ENCODE measurements at places on chromosomes 6 and 20. TPM values are rescaled to one million over a fixed set of nuclear protein-coding genes. Genes with fewer than 3 reads are reported as not detected.

TGIF2 gene
- 24.6 TPM for polyA plus RNA-seq

MAS1 gene
- polyA plus RNA-seq = not detected

- no peak overlapping the region for H3K27ac ChIP-seq
- H3K4me1 ChIP-seq = peaks cover 46% of the 10 kb centered on the region
- H3K4me3 ChIP-seq = no peak overlapping the region
Observed at GRCh38 chr6:2863901-2864300, 22.2 kb upstream of the SERPINB1 start.

MTFR2 gene
- 0.69 TPM for polyA plus RNA-seq

DNA sequence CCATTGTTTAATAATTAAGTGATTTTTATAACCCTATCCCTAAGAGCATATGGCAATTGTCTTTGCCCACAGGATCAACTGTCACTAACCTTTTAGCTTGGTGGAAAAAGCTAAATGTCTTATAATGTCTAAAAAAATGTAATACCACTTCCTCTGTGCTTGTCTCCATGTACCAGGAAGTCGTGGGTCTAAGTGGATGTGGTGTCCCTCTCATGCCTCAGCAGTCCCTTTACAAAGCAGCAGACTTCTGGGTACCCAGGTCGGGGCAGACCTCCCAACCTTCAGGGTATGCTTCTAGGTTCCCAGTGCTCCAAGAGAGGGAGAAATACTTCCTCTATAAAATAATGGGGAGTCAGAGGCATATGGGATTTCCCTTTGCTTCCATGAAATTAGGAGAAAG, 74.7 kb downstream of the ZHX3 start:
- H3K27ac ChIP-seq = no peak overlapping the region
- H3K4me3 ChIP-seq = no peak overlapping the region
- DNase-seq = no peak
- H3K36me3 ChIP-seq = no peaks in the 10 kb centered on the region
- peaks cover 10% of the 10 kb centered on the region for H3K4me1 ChIP-seq
- no peaks in the 10 kb centered on the region for H3K27me3 ChIP-seq

DNA sequence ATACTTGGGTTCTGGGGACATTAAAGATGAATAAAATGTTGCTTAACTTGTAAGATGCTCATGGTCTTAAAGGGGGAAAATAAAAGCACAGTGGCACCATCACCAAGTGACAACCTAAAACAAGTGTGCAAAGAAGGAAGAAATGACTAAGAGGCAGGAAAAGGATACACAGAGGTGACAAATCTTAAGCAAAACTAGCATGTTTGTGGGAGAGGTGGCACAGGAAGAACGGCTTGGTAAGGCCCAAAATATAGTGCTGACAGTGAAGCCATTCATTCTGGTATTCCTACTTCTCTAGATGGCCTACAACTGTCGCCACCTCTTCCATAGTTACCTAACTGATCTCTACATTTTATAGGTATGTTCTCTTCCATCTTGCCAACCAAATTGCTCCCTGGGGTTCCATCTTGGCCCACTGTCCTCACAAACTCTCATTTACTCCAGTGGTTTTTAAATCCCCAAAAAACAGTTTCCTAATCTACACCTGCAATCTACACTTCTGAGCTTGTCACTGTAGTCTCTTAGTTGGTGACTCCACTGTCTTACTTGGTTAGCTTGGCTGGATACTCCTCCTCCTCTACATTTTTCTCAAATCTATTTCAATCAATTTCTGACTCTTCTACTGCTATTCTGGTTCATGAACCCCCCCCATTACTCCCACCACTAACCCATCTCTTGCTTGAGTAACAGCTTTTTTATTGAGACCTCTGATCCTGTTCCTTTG, 33.5 kb downstream of the FAM8A1 start:
- H3K27me3 ChIP-seq = no peaks in the 10 kb centered on the region
- peaks cover 17% of the 10 kb centered on the region for H3K36me3 ChIP-seq
- no peak for DNase-seq
- H3K27ac ChIP-seq = peak overlapping the region; percentile 25
- H3K4me3 ChIP-seq = no peak overlapping the region

- no peak overlapping the region for H3K4me3 ChIP-seq
- no peaks in the 10 kb centered on the region for H3K4me1 ChIP-seq
- no peak for DNase-seq
- no peak overlapping the region for H3K27ac ChIP-seq
- no peaks in the 10 kb centered on the region for H3K36me3 ChIP-seq
- H3K27me3 ChIP-seq = no peaks in the 10 kb centered on the region
Observed at GRCh38 chr6:21883595-21884328, 290.2 kb downstream of the SOX4 start.

GRCh38 chr6:89308525-89309395, 6.3 kb downstream of the GABRR2 start:
- H3K27me3 ChIP-seq = no peaks in the 10 kb centered on the region
- no peaks in the 10 kb centered on the region for H3K4me1 ChIP-seq
- H3K27ac ChIP-seq = no peak overlapping the region
- no peak overlapping the region for H3K4me3 ChIP-seq
- no peaks in the 10 kb centered on the region for H3K36me3 ChIP-seq

DNA sequence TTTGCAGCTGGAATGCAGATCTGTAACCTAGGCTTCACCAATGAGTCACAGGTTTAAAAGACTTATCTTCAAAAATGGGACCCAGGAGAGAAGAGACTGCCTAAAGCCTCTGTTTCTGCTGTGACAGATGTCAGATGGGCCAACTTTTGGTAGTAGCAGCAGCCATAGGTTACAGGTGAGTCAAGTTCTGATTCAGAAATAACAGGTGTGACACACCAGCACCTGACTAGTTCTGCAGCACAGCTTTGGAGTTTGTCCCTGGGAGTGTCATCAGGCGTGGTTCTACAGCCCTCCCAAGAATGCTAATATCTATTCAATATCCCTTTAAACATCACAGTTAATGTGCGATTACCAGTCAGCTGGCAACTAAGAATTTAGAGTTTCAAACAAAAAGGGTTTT, 121.9 kb upstream of the BTN3A2 start:
- no peak for DNase-seq

LY6G6D gene
- not detected for polyA plus RNA-seq

GRCh38 chr6:33578588-33579011, 1.5 kb downstream of the BAK1 start:
- H3K27me3 ChIP-seq = no peaks in the 10 kb centered on the region
- DNase-seq = peak; percentile 59
- peak overlapping the region; percentile 90 for H3K27ac ChIP-seq
- peak overlapping the region; percentile 98 for H3K4me3 ChIP-seq
- H3K4me1 ChIP-seq = peaks cover 25% of the 10 kb centered on the region

DNA sequence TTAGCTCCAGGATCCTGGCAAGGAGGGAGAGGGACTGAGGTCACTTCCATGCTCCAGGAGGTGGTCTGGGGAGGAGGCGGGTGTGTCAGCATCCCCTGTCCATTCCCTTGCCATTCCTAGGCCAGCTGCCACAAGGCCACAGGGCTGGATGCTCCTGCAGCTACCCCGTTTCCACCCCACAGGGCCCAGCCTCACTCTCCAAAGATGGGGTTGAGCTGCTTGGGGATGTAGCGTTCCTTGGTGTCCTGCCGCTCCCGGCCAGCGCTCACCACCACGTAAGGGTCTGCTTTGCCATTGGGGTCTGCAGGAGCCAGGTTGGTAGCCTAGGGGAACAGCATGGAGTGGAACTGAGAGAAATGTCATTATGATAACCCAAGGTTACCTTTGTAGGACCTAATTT, 23.0 kb downstream of the ERGIC3 start:
- H3K27me3 ChIP-seq = no peaks in the 10 kb centered on the region
- no peak overlapping the region for H3K27ac ChIP-seq
- H3K36me3 ChIP-seq = no peaks in the 10 kb centered on the region
- no peaks in the 10 kb centered on the region for H3K4me1 ChIP-seq
- no peak for DNase-seq

- H3K36me3 ChIP-seq = no peaks in the 10 kb centered on the region
- no peaks in the 10 kb centered on the region for H3K27me3 ChIP-seq
- no peak for DNase-seq
- H3K4me1 ChIP-seq = no peaks in the 10 kb centered on the region
- no peak overlapping the region for H3K27ac ChIP-seq
- H3K4me3 ChIP-seq = no peak overlapping the region
Observed at GRCh38 chr6:22250486-22250885, 46.4 kb downstream of the PRL start.

- peak; percentile 54 for DNase-seq
- no peaks in the 10 kb centered on the region for H3K27me3 ChIP-seq
- peak overlapping the region; percentile 52 for H3K4me3 ChIP-seq
- peaks cover 6% of the 10 kb centered on the region for H3K4me1 ChIP-seq
- no peaks in the 10 kb centered on the region for H3K36me3 ChIP-seq
- H3K27ac ChIP-seq = no peak overlapping the region
Observed at GRCh38 chr6:28988536-28989311, 16.4 kb downstream of the ZNF311 start.

- no peak for DNase-seq
- H3K27ac ChIP-seq = no peak overlapping the region
- H3K36me3 ChIP-seq = no peaks in the 10 kb centered on the region
- no peaks in the 10 kb centered on the region for H3K4me1 ChIP-seq
- H3K27me3 ChIP-seq = no peaks in the 10 kb centered on the region
- no peak overlapping the region for H3K4me3 ChIP-seq
Observed at GRCh38 chr6:160919723-160920440, 71.7 kb upstream of the MAP3K4 start.

SYTL3 gene
- polyA plus RNA-seq = 19.5 TPM

TGM2 gene
- not detected for polyA plus RNA-seq

BTNL2 gene
- polyA plus RNA-seq = not detected

GRCh38 chr6:12012038-12012557, at the start of gene HIVEP1:
Gene HIVEP1, plus strand, starts transcription at chr6:12012312. Its CDS starts 3,317 bp downstream, at chr6:12015629.
- no peaks in the 10 kb centered on the region for H3K27me3 ChIP-seq
- H3K4me3 ChIP-seq = peak within 1 kb of the TSS; percentile 66
- peaks cover 3% of the 10 kb centered on the region for H3K36me3 ChIP-seq

ELOVL2 gene
- not detected for polyA plus RNA-seq

LAMP5 gene
- not detected for polyA plus RNA-seq

- DNase-seq = no peak
- H3K27me3 ChIP-seq = no peaks in the 10 kb centered on the region
- peaks cover 26% of the 10 kb centered on the region for H3K4me1 ChIP-seq
- peaks cover 12% of the 10 kb centered on the region for H3K36me3 ChIP-seq
- H3K4me3 ChIP-seq = peak overlapping the region; percentile 96
Observed at GRCh38 chr6:32969685-32970412, 1.5 kb downstream of the BRD2 start.

DNA sequence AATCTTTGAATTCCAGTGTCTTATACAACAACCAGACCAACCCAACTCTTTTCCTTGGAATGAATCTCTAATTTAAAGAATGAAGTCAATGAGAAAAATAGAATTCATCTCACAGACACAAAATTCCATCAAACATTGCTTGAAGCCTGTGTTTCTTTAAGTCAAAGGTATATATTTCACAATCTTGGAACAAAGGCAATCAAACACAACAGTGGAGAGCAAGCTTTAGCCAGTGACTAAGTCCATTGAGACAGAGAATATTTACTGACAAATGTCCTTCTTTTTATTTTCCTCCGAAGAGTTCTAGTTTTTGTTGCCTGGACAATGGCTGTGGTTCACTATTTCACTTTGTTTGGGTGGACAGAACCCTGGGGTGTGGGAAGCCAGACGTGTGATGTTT, 35.8 kb downstream of the MEP1A start:
- H3K27me3 ChIP-seq = no peaks in the 10 kb centered on the region
- H3K4me1 ChIP-seq = no peaks in the 10 kb centered on the region
- H3K27ac ChIP-seq = no peak overlapping the region
- H3K36me3 ChIP-seq = no peaks in the 10 kb centered on the region

GRCh38 chr20:49422161-49422560, 60.3 kb downstream of the KCNB1 start:
- no peaks in the 10 kb centered on the region for H3K4me1 ChIP-seq
- no peak for DNase-seq
- H3K36me3 ChIP-seq = no peaks in the 10 kb centered on the region

BPIFA1 gene
- polyA plus RNA-seq = not detected

DNA sequence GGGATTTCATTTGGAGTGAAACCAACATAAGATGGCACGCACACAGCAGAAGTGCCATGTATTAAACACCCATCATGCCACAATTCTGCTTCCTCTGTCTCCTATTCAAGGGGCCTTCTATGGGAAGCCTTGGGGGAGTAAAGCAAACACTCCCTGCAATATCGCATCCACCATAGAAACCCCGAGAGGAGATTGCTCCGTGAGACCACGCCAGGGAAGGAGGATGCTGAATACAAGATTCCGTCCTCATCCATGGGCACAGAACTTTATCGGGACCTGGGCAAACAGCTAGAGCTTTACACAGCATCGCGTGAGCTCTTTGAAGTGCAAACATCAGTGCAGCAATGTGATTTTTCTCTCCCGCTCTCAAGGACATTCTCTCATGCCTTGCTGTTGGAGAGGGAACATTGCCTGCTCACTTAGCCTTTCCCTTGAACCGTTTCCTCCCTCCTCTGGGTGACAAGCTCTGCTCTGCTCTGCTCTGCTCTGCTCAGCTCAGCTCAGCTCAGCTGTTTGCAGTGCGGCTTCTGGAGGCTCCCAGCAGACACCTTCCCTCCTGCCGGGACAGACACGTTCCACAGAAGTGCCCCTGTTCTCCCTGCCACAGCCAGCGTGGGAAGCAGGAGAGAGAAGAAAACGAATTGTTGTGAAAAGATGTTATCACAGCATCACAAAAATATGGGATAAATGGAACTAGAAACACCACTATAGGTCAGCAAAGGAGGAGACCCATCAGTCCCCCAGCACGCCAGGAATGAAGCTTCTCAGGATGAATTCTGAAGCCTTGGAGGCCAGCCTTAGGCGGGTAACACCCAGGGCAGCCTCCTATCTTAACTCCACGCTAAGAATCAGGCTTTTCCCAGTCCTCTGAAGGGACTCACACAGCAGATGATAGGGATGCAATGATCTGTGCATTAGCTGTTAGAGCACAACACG, 48.2 kb downstream of the RNASET2 start:
- no peak overlapping the region for H3K27ac ChIP-seq
- H3K4me1 ChIP-seq = peaks cover 12% of the 10 kb centered on the region
- no peak for DNase-seq
- H3K27me3 ChIP-seq = no peaks in the 10 kb centered on the region

GRCh38 chr6:168170841-168171601, 92.0 kb upstream of the FRMD1 start:
- H3K36me3 ChIP-seq = no peaks in the 10 kb centered on the region
- H3K4me3 ChIP-seq = no peak overlapping the region
- H3K4me1 ChIP-seq = no peaks in the 10 kb centered on the region

C6orf15 gene
- not detected for polyA plus RNA-seq

LST1 gene
- 49.6 TPM for polyA plus RNA-seq

DNA sequence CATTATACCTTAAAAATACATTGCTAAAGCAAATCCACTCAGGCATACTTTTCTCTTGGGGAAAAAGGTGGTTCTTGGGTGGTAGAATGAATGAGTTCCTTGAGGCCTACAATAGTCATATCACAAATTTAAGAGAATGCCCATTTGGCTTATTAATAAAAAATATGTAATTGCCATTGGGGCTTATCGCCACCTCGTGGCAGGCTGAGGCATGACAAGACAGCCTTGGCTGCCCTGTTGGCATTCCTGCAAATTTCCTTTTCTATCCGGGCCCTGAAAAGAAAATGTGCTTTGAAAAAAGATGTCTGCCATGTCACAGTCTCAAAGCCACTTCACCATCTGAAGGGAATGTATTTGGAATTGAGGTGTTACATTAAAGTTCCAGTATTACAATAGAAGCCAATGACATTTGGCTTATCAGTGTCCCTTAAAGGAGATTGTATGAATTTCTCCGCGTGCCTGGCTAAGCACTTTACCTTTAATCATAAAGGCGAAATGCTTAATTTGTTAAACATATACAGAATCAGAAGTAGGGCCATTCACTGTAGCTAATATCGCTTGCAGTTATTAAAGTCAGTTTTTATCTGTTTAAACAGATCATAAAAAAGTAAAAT, 188.3 kb upstream of the ZFP64 start:
- peaks cover 6% of the 10 kb centered on the region for H3K4me1 ChIP-seq
- H3K4me3 ChIP-seq = no peak overlapping the region
- H3K27me3 ChIP-seq = no peaks in the 10 kb centered on the region
- no peaks in the 10 kb centered on the region for H3K36me3 ChIP-seq

BPI gene
- polyA plus RNA-seq = not detected

GRCh38 chr20:45629496-45630100, at the start of gene WFDC10A:
Gene WFDC10A, plus strand, starts transcription at chr20:45629739. Its CDS starts 75 bp downstream, at chr20:45629814.
- no peaks in the 10 kb centered on the region for H3K27me3 ChIP-seq
- H3K4me3 ChIP-seq = no peak within 1 kb of the TSS
